T-cell (primary cell): ENCODE measurements at places on chromosomes 6 and 20. TPM values are rescaled to one million over a fixed set of nuclear protein-coding genes. Genes with fewer than 3 reads are reported as not detected.

The GTSF1L gene
- total RNA-seq, result 0.53 TPM

The FOXF2 gene
- not detected for total RNA-seq

The C6orf118 gene
- not detected for total RNA-seq

The SIRPG gene
- 59.5 TPM for total RNA-seq

The KHDRBS2 gene
- total RNA-seq, result 0.18 TPM

The ZSCAN23 gene
- 3.5 TPM for total RNA-seq

The GPX5 gene
- total RNA-seq, result not detected

The TINAG gene
- not detected for total RNA-seq

The LCA5 gene
- total RNA-seq, result 0.41 TPM

The DOK5 gene
- not detected for total RNA-seq
